ENCODE measurements at places on chromosomes 6 and 20.

GRCh38 chr6:40674170-40674569 is 87.0 kb upstream of the LRFN2 start:
- DNase-seq: no peak

GRCh38 chr6:219641-220198 is 72.6 kb upstream of the DUSP22 start:
- no peak for DNase-seq

- no peak for DNase-seq
Observed at GRCh38 chr6:86966271-86966670, 28.9 kb downstream of the HTR1E start.

DNA sequence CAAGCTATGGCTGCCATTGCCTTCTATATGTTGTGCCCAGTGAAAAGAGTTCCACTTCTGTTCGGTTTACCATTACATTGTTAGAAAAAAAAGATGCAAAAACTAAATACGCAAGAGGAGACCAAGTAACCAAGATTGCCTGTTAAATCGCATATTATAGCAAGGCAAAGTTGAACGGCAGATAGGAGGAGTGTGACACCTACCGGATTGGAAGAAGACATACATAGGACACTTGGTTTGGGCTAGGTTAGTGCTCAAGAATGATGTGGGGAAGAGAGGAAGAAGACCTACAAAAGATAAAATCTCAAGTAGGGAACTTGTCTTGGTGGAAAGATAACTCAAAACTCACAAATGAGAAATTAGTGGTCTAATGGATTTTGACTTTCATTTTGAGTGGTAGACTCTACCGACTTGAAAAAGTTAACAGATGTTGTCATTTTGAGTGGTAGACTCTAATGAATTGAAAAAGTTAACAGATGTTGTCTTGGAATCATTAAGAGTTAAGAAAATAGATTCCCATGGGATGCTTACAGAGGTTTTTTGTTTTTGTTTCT is 95.5 kb downstream of the F13A1 start:
- DNase-seq: no peak
